ENCODE measurements at places on chromosomes 4 and X.

- no peak for DNase-seq
Measured at GRCh38 chrX:153342762-153343558, 9.0 kb downstream of the ZNF275 start.

- no peak for DNase-seq
Measured at GRCh38 chr4:75779105-75779757, 54.9 kb downstream of the USO1 start.

DNA sequence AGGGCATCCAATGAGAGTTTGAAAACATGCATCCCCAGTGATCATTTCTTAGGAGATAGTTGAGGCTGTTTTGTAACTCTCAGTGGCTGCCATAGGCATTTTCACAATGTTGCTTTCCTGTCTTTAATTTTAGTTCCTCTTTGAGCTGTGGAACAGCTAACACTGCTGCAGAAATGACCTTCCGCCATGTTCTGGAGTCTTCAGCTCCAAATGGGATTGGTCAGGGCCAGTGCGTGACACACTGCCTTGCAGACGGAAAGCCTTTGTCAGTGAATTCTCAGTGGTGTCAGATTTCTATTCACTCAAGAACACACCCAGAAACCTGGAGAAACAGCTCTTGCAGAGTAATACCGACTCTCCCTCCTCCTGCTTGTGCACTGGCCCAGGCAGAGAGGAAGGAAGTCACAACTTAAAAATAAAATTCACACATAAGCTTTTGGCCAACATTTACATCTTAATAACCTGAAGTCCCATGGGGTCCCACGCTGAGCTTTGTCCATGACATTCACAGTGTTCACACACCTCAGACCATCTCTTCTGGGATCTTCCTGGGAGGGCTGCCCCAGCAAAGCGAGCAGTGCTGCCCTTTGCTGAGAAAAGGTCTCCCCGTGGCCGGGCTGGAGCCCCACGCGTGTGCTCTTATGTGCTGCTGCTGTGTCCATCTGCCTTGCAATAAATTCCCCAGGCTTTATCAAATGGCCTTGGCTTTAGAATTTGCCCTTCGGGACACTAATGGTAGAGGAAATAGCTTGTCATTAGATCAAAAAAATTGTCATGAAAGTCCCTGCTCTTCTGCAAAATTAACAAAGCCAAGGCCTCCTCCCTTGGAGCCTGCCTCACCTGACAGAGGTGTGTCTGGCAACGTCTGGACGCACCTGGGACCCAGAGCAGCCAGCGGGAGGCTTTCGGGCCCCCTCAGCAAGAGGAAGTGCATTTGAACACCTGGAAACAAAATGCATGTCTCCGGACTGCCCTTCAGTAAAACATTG lies 126.8 kb downstream of the IRF2 start:
- DNase-seq, result peak; percentile 68

- no peak for DNase-seq
Measured at GRCh38 chr4:102684610-102685052, 76.1 kb downstream of the MANBA start.

GRCh38 chr4:43332052-43332425 lies 439.5 kb downstream of the GRXCR1 start:
- DNase-seq, result no peak

DNA sequence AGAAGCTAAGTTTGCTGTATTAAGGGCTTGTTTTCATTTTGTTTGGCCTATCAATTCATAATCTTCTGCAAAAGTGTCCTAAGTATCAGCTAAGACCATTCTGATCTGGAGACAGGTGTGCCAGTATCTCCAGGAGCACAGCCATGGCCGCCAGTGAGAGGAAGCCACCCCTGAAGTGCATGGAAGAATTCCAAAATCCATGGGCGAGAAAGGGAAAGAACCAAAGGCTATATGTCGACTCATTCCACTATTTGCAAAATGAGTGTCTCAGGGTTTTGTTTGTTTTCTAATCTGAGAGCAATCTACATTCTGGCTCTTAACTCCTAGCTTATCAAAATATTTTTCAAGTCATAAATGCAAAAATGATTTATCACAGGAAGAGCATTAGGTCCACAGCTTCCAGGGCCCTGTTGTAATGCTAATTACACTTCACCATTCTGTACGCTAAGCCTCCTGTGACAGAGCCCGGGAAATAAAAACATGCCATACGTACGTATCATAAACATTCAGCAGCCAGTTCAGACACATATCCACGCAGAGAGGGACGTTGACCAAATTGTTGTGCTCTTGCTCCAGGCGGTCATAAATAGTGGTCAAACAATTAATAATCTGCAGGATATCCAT lies 137.3 kb upstream of the FTHL17 start:
- no peak for DNase-seq

DNA sequence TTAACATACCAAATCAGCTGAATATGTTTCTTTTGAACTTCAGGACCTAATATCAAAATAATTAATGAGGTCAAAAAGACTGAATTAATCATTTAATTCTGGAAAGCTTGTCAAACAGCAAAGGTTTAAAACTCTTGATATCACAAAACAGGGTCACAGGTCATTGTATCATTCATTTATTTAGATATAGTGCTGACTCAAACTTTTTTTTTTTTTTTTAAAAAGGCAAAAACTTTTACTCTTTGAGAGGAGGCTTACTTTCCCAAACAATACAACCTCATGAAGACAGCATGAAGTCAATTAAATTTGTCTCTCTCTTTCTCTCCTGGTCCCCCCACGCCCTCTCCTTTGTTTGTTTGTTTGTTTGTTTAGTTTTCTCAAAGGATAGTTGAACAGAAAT lies 15.6 kb upstream of the GPR78 start:
- no peak for DNase-seq

DNA sequence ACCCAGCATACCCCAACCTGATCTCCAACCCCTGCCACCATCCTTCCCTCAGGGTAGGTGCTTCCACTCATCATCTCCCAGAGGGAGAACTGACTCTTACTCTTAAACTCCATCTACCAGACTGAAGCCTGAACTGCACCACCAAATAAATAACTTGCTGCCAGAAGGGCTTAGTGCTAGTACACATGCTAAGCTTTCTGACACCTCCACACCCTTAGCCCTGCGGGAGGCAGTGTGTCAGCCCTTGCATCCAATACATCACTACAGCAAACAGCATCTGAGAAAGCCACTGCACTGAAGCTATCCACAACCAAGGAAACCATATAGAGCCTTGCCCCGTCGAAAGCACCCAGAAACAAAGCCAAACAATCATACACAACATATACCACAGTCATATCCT lies 68.6 kb upstream of the MCF2 start:
- no peak for DNase-seq

GRCh38 chr4:69639542-69639941 lies at the start of gene UGT2A2:
Gene UGT2A2, minus strand, starts transcription at chr4:69639642. Its CDS starts 2 bp downstream, at chr4:69639640.
- no peak for DNase-seq

- DNase-seq, result no peak
Measured at GRCh38 chr4:158758142-158758541, 10.7 kb upstream of the FNIP2 start.

DNA sequence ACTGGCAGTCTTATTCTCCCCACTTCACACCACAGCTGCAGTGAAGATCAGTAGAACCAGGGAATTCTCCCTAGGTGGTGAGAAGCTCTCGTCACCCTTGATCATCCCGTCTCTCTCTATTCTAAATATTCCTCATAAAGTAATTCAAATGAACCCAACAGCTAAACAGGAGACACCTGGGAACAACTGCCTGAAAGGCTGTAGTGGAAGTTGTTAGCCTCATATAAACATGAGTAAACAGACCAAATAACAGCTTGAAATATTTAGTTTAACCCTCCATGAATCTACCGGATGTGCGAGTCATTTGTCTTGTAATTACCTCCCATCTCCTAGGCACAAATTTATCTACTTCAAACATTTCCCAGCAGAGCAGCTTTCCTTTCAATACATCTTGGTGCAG lies 30.4 kb upstream of the APELA start:
- no peak for DNase-seq

DNA sequence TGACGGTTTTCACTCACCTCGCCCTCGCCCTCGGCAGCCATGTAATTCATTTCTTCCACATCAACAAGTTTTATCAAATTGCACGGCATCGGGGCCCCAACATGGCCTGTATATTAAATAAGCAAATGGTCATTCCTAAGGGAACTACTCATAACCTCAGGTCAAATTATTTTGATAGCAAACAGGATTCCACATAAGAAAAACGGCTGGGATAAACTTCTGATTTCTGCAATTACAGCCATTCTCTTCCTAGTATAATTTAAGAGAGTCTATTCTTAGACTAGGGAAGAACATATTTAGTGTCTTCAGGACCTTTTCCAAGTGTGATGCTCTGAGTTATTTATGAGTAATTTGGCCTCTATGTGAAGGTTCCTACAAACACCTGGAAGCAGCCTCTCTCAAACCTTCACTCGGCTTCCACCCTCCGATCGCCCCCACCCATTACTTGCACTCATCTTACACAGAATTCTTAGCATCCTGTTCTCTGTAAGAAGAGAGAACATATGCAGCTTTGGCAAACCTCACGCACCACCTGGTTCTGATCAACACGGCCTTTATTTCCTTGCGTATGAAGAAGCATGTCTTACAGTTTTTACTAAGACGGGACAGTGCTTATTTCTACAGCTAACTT lies 29.4 kb upstream of the CENPU start:
- no peak for DNase-seq

DNA sequence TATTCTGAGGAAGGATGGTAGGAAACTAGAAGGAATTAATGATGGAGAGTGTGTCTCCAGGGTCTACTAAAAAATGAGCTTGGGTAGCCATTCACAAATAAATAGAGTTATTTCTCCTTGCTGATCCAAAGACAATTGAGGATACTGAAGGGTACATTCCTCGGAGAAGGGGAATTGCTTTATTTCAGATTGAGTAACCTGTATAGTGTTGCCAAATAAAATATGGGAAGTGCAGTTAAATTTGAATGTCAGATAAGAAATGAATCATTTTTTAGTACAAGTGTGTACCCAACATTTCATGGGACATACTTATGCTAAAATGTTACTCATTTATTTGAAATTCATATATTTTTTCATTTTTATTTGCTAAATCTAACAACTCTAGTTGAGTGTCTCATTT lies 16.0 kb upstream of the VSIG1 start:
- DNase-seq, result no peak

DNA sequence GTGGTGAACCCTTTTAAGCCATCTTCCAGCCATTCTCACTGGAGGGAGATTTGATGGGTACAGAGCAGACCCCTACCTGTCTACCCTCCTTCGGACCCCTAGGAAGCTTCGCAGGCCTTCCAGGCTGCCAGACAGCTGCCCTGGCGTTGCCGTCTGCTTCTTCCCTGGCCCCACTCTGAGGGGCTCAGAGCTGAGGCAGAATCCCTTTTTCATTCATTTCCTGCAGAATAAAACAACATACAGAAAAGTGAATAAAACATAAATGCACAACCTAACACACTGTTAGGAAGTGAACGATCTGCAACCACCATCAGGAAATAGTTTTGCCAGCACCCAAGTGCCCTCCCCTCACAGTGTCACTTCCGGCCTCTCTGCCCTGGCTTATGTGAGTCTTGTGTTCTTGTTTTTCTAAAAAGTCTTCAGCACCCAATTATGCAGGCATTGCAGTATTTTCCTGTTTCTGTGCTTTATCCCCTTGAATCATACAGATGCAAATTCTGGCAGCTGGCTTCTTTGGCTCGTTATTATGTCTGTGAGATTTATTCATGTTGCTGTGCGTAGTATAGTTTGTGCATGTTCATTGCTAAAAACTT lies 5.6 kb upstream of the ADD1 start:
- peak; percentile 80 for DNase-seq

GRCh38 chrX:31331928-31332327 lies 260.1 kb upstream of the FTHL17 start:
- no peak for DNase-seq

DNA sequence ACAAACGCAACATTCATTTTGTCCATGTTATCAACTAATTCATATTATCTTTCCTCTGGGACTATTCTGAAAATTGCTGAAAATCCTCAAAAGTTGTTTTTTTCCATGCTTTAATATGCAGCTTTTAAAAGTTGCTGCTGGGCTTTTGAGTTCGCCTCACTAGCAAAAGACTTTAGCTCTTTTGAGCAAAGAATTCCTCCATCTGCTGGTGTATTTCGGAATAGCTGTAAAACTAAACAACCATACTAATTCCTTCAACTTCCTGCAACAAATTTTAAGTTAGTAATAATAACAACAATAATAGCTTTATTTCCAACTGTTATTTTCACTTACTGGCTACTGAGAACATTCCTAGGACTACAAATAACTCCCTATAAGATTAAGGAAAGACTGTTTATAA lies 124.5 kb upstream of the PLAC1 start:
- DNase-seq, result peak; percentile 24

- no peak for DNase-seq
Measured at GRCh38 chrX:153631907-153632594, 15.0 kb upstream of the DUSP9 start.

- no peak for DNase-seq
Measured at GRCh38 chr4:149279776-149280175, 535.9 kb downstream of the IQCM start.

- DNase-seq, result no peak
Measured at GRCh38 chrX:15319075-15319474, 3.6 kb upstream of the ASB11 start.

DNA sequence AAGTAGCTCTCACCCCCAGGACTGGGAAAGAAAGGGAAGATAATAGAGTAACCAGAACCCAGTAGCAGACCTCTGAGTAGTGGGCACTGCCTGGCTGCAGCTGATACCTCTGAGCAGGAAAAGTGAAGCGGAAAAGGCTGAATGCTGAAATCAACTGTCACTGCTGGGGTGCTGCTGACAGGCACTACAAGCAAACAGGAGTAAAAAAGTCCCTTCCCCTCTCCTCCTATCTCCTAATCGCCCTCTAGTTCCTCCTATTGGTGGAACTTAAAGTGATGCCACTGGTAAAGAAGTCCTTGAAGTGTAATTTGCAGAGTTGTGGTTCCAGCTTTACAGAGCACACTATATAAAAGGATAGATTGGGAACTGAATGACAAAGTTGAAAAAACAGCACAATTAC lies 32.8 kb upstream of the GLRB start:
- no peak for DNase-seq

GRCh38 chr4:115972967-115973366 lies 859.5 kb upstream of the NDST4 start:
- no peak for DNase-seq

- no peak for DNase-seq
Measured at GRCh38 chr4:97531351-97531750, 611.9 kb downstream of the STPG2 start.

DNA sequence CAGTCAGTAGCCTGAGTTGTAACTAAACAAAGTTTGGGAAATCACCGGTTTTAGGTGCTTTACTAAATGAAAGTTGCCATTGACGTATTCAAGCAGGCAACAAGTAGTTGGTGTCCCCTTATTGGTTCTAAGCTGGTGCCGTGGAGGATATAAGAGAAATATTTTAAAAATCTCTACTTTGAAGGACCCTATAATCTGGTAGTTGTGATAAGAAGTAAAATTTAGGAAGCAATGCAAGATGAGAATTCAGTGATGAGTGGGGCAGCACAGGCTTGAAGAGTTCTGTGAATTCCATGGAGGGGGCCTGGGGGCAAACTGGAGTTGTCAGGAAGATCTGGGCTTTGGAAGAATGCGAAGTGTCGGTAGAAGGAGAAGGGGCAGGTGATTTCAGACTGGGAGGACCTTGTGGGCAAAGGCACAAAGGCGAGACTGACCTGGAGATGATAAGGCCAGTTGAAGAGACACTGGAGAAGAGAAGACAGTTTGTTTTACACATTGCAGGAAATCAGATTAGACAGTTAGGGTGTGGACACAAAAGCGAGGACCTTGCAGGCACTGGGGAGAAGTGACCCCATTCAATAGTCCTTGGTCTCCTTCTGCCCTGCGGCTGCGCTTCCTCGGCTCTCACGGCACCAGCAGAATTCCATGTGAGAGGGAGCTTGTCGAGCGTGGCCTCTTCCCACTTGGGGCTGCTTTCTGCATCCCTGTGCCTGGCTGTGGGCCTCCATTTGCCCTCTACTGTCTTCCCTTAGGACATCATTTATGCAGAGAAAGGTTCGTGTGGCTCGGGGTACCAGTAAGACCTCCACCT lies 1.3 kb downstream of the RHOH start:
- peak; percentile 54 for DNase-seq

All from CD4-positive, alpha-beta T cell treated with Interferon alpha-2 for 1 hour (primary cell).